ENCODE measurements at places on chromosomes 5 and 9. TPM values are rescaled to one million over a fixed set of nuclear protein-coding genes. Genes with fewer than 3 reads are reported as not detected.

The CNOT8 gene
- 50.0 TPM for total RNA-seq

The ANXA2R gene
- total RNA-seq: 1.9 TPM

The GAPT gene
- total RNA-seq: not detected

The ZNF189 gene
- total RNA-seq: 8.3 TPM

The SV2C gene
- total RNA-seq: not detected

The PFN3 gene
- not detected for total RNA-seq

The PDE8B gene
- total RNA-seq: not detected

The CCDC171 gene
- 2.1 TPM for total RNA-seq

The GFI1B gene
- total RNA-seq: not detected

The KLF4 gene
- 0.21 TPM for total RNA-seq

The ADAM19 gene
- 52.5 TPM for total RNA-seq

The SLC4A9 gene
- total RNA-seq: not detected

The SNX2 gene
- total RNA-seq: 33.5 TPM

The FGF10 gene
- total RNA-seq: not detected

The C5orf58 gene
- not detected for total RNA-seq

The IL4 gene
- 2.0 TPM for total RNA-seq

The TEK gene
- total RNA-seq: not detected

The BAAT gene
- total RNA-seq: 0.08 TPM

The CCL27 gene
- total RNA-seq: 0.29 TPM

The SMC5 gene
- 40.9 TPM for total RNA-seq

The RASGRF2 gene
- 14.1 TPM for total RNA-seq

The JAK2 gene
- total RNA-seq: 26.0 TPM

The KIAA0825 gene
- 1.3 TPM for total RNA-seq

The FBLL1 gene
- not detected for total RNA-seq

The CNTNAP3 gene
- total RNA-seq: not detected

The ANKRD18A gene
- 3.2 TPM for total RNA-seq

The RANBP3L gene
- not detected for total RNA-seq

The MLANA gene
- total RNA-seq: not detected

The SOX30 gene
- 0.29 TPM for total RNA-seq
